CD14-positive monocyte (primary cell): ENCODE measurements at places on chromosomes 13 and 19.

DNA sequence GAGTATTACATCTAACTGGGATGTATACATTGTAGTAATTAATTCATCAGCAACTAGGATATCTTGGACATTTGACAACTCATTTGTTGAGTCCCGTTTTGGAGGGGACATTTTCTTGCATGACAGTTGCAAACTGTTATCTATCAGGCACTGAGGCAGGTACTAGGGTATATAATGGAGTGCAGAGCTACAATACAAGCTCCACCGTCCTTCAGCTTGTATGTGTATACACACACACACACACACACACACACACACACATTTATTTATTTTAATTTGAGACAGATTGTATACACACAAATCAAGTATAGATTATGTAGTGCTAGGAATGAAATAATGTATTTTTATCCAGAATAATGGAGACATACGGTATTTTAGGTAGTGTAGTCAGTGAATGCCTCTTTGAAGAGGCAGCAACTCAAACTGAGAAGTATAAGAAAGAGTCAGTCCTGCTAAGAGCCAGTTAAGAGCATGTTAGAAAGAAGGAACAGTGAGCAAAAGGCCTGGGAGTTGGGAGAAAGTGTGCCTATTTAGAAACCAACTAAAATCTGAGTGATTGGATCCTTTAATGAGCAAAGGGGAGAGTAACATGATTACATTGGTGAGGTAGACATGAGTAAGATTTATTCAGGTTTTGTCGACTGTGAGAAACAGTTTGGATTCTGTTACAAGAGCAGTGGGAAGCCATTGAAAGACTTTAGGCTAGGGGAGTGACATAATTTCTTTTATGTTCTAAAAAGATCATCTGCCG lies 74.5 kb downstream of the NBEA start:
- no peak overlapping the region for H3K27ac ChIP-seq
- no peaks in the 10 kb centered on the region for H3K4me1 ChIP-seq
- no peak overlapping the region for H3K4me3 ChIP-seq
- no peaks in the 10 kb centered on the region for H3K36me3 ChIP-seq
- no peaks in the 10 kb centered on the region for H3K27me3 ChIP-seq
- DNase-seq, result no peak

DNA sequence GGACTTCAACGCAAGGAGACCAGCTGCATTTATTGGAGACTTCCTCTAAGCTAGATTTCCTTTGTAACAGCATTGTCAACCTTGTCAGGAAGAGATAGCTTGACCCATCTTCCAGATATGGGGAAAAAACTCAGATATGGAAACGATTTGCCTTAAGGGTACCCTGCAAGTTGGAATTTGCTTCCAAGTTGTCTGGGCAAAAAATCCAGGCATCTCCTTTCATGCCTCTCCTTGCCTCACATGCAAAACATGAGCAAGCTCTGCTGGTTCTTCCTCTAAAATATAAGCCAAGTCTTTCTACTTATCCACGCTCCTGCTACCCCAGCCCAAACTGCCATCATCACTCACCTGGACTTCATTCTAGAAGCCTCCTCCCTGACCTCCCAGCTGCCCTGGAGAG lies 6.4 kb upstream of the DNMT1 start:
- no peaks in the 10 kb centered on the region for H3K27me3 ChIP-seq
- DNase-seq, result no peak
- peaks cover 26% of the 10 kb centered on the region for H3K4me1 ChIP-seq
- no peak overlapping the region for H3K4me3 ChIP-seq
- no peaks in the 10 kb centered on the region for H3K36me3 ChIP-seq

- no peaks in the 10 kb centered on the region for H3K36me3 ChIP-seq
- no peaks in the 10 kb centered on the region for H3K4me1 ChIP-seq
- no peak for DNase-seq
- no peaks in the 10 kb centered on the region for H3K27me3 ChIP-seq
These were observed 237.6 kb downstream of the DNAJC15 start for GRCh38 chr13:43260999-43261398.

GRCh38 chr19:46797881-46798280 lies 9.5 kb upstream of the SLC1A5 start:
- H3K27me3 ChIP-seq, result no peaks in the 10 kb centered on the region
- DNase-seq, result no peak

DNA sequence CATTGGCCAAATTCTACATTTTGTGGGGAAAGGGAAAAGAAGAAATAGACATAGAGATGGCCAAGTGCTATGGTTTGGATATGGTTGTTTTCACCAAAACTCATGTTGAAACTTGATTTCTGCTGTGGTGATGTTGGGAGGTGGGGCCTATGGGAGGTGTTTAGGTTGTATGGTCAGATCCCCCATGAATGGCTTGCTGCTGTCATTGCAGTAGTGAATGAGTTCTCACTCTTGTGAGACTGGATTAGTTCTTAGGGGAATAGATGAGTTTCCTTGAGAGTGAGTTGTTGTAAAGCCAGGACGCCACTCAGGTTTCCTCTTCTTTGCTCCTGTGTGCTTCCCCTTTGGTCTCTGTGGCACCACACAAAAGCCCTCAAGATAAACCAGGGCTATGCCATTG lies 242.6 kb upstream of the RFC3 start:
- H3K36me3 ChIP-seq, result no peaks in the 10 kb centered on the region
- H3K4me3 ChIP-seq, result no peak overlapping the region
- no peaks in the 10 kb centered on the region for H3K27me3 ChIP-seq
